Naive B cell (primary cell): ENCODE measurements at places on chromosomes 5 and 9.
A peak's percentile ranks its signal among the peaks of the same experiment; 100 is the strongest.

DNA sequence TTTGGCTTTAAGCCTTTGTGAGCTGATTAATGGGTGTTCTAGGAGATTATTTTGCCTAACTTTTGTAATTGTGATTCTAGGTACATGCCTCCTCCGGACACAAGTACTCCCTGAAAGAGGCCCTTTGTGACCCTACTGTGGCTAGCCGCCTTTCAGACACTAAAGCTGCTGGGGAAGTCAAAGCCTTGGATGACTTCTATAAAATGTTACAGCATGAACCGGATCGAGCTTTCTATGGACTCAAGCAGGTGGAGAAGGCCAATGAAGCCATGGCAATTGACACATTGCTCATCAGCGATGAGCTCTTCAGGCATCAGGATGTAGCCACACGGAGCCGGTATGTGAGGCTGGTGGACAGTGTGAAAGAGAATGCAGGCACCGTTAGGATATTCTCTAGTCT is 13.6 kb downstream of the ITGA1 start:
- peak overlapping the region; percentile 97 for H3K4me3 ChIP-seq
- no peaks in the 10 kb centered on the region for H3K36me3 ChIP-seq
- DNase-seq = no peak
- peaks cover 32% of the 10 kb centered on the region for H3K4me1 ChIP-seq
- peak overlapping the region; percentile 96 for H3K27ac ChIP-seq

GRCh38 chr5:79025054-79025472 is 40.0 kb upstream of the ARSB start:
- H3K4me1 ChIP-seq = peaks cover 16% of the 10 kb centered on the region
- H3K4me3 ChIP-seq = peak overlapping the region; percentile 68
- peak; percentile 9 for DNase-seq
- H3K36me3 ChIP-seq = no peaks in the 10 kb centered on the region
- peak overlapping the region; percentile 59 for H3K27ac ChIP-seq

DNA sequence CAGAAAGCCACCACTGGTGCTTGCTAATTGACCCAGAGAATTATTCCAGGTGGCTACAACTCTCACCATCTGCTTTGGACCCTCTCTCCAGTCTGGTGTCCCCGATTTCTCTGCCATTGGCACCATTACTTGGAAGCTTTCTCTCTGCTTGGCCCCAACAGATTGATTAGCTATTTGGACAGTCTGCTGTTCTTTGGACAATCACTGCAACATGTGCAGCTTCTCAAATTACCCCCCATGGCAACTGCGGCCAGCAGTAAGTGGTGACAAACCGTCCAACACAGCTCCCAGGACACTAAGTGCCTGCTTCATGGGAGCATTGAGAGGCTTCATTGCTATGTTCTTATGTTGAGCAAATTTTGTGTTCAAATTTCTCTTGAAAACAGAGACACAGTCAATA is 309.8 kb downstream of the TAF11L14 start:
- no peaks in the 10 kb centered on the region for H3K4me1 ChIP-seq
- no peak overlapping the region for H3K4me3 ChIP-seq
- H3K36me3 ChIP-seq = no peaks in the 10 kb centered on the region
- DNase-seq = no peak
- H3K27ac ChIP-seq = no peak overlapping the region

- no peaks in the 10 kb centered on the region for H3K4me1 ChIP-seq
- H3K36me3 ChIP-seq = no peaks in the 10 kb centered on the region
- H3K27ac ChIP-seq = no peak overlapping the region
These were observed 33.3 kb upstream of the SPDL1 start for GRCh38 chr5:169550227-169550626.

- no peak for DNase-seq
- H3K4me1 ChIP-seq = no peaks in the 10 kb centered on the region
- no peak overlapping the region for H3K4me3 ChIP-seq
- H3K36me3 ChIP-seq = no peaks in the 10 kb centered on the region
- H3K27me3 ChIP-seq = peaks cover 9% of the 10 kb centered on the region
- no peak overlapping the region for H3K27ac ChIP-seq
These were observed 91.8 kb upstream of the DAPK1 start for GRCh38 chr9:87405677-87406542.

DNA sequence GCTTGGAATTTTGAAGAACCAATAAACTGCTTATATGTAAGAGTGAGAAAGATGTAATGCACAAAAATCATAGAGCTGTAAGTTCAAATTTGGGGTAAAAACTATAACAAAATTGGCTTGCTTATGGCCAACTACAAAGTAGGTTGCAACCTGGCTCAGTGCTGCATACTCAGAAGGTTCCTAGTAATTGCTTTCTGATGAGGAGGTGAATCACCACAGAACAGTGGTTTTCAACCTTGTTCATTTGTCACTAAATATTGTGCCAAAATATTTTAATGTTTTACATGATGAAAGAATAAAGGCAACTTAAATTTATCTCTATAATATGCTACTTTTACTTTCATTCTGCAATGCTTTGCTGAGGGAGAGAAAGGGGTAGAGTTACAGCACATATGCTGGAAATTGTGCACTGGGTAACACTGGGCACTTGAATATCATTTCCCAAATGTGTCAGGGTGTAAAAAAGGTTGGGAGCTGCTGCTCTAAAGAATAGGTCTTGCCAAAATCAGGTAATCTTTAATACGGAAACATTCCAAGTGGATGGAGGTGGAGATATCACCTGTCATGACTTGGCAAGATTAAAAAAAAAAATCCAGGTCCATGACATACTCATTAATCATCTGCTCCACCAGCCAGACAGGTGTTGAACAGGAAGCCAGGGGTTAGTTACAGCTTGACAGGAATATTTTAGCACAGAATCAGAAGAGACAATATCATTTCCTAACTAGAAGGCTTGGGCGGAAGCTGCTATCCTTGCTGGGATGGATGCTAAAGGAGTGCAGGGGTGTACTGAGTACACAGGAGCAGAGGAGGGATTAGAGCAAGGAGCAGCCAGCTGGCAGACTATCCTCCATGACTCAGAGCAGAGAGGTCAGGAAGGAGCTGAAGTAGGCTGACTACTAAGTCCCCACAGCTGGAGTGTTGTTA is 34.6 kb upstream of the CCL21 start:
- H3K4me1 ChIP-seq = no peaks in the 10 kb centered on the region
- H3K27ac ChIP-seq = no peak overlapping the region
- H3K36me3 ChIP-seq = no peaks in the 10 kb centered on the region

DNA sequence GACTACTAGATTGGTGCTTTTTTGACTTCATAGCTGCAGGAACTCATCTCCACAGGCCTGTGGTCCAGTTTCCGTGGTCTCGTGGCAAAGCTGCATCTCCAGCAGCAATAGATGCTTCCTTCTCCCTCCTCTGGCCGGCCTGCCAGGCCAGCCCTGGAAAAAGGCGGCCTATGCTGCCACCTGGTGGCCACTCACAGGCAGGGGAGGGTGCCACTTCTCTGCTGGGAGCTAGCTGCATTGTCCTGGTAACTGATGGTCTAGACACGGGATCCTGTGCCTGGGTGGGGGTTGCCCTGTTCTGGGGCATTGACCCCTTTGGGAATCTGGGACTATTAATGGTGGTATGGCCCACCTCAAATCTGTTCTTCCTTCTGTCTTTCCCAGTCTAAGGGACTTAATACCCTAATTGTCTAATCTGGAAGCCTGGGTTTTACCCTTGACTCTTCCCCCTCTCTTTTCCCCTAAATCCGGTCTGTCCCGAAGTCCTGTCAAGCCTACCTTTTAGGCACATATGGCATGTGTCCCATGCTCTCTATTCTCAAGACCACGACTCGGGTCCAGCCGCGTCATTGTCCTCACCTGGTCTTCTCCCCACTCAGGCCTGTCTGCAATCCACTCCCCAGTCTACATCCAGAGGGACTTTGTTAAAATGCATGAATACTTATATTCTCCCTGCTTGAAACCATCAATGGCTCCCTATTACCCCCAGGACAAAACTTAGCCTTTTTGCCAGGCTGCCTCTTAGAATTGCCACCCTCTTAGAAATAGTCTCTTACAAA is 20.1 kb upstream of the PTGS1 start:
- peaks cover 7% of the 10 kb centered on the region for H3K36me3 ChIP-seq
- no peak overlapping the region for H3K27ac ChIP-seq
- no peak overlapping the region for H3K4me3 ChIP-seq
- DNase-seq = peak; percentile 70

DNA sequence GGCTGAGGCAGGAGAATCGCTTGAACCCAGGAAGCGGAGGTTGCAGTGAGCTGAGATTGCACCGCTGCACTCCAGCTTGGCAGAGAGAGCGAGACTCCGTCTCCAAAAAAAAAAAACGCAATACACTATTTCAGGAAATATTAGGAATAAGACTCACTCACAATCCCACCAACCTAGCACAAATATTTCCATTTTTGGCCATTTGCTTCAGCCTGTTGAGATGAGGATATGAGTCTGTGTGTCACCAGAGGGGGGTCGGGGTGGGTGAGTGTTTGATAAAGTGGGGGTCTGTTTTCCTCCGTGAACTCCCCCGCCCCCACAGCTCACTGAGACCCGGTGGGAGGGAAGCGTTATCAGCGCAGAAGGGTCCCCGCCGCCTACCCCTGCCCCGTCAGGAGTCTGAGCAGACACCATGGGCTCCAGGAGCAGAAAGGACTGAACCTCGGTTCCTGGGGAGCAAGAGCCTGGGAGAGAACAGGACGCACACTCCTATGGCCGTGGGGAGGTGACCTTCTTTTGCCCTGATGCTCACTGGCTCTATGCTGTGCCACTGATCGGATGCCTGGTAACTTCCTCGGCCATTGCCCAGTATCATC is 153.8 kb upstream of the PHYKPL start:
- no peak for DNase-seq
- H3K27ac ChIP-seq = no peak overlapping the region
- peaks cover 37% of the 10 kb centered on the region for H3K27me3 ChIP-seq
- no peaks in the 10 kb centered on the region for H3K36me3 ChIP-seq
- no peaks in the 10 kb centered on the region for H3K4me1 ChIP-seq

DNA sequence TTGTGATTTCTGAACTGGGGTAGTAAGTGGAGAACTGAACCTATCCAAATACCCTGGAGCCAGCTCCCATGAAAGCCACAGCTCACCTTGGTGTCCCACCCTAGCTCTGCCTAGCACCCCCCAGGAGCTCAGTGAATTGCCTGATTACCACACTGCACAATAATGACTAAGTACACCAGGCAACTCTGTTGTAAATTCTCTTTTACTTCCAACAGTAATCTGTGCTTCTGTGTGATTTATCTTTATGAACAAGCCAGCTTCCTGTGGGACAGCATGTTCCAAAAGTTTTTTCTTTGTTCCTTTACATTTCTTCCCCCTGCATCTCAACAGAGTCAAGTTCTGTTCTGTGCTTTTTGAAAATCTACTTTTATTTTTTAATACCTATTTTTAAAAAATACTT is 22.1 kb upstream of the GRPEL2 start:
- no peak overlapping the region for H3K27ac ChIP-seq
- no peaks in the 10 kb centered on the region for H3K36me3 ChIP-seq
- H3K4me1 ChIP-seq = no peaks in the 10 kb centered on the region

DNA sequence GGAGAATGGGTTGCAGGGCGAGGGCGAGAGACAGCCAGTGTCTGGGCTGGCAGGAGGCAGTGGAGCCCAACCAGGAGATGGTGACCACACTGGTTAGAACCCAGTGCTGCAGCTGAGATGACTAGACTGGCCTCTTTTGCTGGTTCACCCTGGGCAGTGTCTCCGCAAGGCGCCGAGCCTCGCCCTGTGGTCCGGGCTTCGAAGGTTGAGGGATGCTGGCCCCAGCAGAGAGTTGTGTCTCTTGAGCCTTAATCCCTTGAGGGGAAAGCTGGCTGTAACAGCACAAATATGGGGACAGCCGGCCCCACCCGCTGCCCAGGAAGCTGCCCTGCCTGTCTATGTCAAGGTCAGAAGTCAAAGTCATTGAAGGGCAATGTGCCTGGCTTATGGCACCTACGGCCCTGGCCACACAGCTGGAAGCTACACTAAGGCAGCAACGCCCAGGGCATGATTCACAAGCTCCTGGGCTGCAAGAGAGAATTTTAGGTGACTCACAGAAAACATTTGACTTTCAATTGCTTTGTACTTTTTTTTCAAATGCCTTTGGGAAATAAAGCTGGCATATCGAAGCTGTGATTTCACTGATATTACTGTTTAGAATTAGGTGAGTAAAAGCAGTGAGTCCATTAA is 33.3 kb downstream of the NKX2-5 start:
- H3K4me1 ChIP-seq = peaks cover 4% of the 10 kb centered on the region
- H3K27ac ChIP-seq = no peak overlapping the region
- peaks cover 4% of the 10 kb centered on the region for H3K36me3 ChIP-seq
- H3K27me3 ChIP-seq = peaks cover 36% of the 10 kb centered on the region

GRCh38 chr5:62132276-62132675 is 173.7 kb upstream of the KIF2A start:
- no peaks in the 10 kb centered on the region for H3K4me1 ChIP-seq
- DNase-seq = no peak
- H3K36me3 ChIP-seq = no peaks in the 10 kb centered on the region
- peaks cover 6% of the 10 kb centered on the region for H3K27me3 ChIP-seq

GRCh38 chr9:106218427-106218826 is 524.1 kb downstream of the TMEM38B start:
- peaks cover 6% of the 10 kb centered on the region for H3K4me1 ChIP-seq
- H3K4me3 ChIP-seq = no peak overlapping the region
- no peaks in the 10 kb centered on the region for H3K36me3 ChIP-seq
- no peak overlapping the region for H3K27ac ChIP-seq
- no peaks in the 10 kb centered on the region for H3K27me3 ChIP-seq

DNA sequence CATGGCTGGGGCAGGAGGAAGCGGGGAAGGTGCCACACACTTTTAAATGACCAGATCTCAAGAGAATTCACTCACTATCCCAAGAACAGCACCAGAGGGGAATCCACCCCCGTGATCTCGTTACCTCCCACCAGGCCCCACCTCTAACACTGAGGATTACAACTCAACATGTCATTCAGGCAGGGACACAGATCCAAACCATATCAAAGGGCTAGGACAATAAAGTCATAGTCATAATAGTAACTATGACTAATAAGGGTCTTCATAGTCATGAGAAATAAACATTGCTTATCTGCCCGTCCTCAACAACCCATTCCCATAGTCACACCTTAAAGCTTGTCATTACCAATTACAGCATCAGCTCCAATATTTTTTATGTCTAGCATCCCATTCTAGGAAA is 65.3 kb upstream of the SMC2 start:
- H3K36me3 ChIP-seq = no peaks in the 10 kb centered on the region
- no peak overlapping the region for H3K27ac ChIP-seq
- no peaks in the 10 kb centered on the region for H3K27me3 ChIP-seq
- peaks cover 10% of the 10 kb centered on the region for H3K4me1 ChIP-seq
- no peak overlapping the region for H3K4me3 ChIP-seq
- DNase-seq = no peak
